Hematopoietic multipotent progenitor cell treated with erythropoietin and hydrocortisone succinate and interleukin-3 and kit ligand, for 17 days (in vitro differentiated cells): ENCODE measurements at places on chromosomes 1 and 21.

- no peak for DNase-seq
These were observed 32.1 kb upstream of the C1orf21 start for GRCh38 chr1:184354719-184355118.

- DNase-seq: no peak
These were observed 154.9 kb downstream of the TGFBR3 start for GRCh38 chr1:91730801-91731732.

DNA sequence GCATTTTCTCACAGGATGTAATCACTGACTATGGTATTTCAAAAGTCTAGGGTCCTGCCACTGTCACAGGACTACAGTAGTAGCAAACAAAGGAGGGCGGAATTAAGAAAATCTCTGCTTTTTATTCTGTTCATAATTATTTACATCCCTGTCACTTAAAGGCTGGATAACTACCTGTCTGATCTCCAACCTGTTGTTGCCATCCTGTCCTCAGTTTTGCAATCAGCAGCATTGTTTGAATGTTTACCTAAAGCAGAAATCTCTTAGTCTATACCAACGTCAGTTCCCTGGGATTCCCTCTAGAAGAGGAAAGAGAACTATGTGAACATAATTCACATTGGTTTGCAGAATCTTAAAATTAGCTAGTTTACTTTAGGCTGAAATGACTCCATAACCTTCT is 218.5 kb downstream of the PBX1 start:
- no peak for DNase-seq

DNA sequence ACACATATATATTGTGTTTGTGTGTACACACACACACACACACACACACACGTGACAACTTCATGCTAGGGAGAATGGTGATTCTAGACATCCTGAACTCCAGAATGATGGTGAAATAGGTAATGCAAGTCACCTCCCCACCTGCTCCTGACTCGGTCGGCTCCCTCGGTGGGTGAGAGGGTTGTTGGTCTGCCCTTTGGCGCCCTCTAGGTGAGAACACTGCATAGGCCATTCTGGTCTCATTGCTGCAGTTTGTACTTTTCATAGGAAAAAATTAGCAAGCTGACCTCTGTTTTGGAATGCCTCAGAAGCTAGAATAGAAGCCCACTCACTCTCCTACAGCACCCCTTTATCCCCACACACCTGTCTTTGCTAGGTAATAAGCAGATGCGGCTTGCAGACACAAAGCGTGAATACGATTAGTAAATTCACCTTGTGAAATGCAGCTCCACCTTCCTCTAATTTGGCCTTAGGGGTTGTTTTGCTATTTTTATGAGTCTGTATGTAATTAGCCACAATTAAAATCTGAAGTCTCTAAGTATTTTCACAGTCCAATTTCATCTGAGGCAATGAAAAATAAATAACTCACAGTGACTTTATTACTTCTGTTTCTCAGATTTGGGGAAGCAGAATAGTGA is 130.0 kb upstream of the KCNJ15 start:
- no peak for DNase-seq

GRCh38 chr1:50644447-50645105 is 221.3 kb upstream of the DMRTA2 start:
- no peak for DNase-seq

DNA sequence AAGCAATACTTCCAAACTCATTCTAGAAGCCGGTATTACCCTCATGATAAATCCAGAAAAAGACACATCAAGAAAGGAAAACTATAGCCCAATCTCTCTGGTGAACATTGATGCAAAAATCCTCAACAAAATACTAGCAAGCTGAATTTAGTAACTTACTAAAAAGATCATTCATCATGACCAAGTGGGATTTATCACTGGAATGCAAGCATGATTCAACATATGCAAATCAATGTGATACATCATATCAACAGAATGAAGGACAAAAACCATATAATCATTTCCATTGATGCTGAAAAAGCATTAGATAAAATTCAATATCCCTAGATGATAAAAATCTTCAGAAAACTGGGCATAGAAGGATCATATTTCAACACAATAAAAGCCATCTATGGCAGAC is 402.9 kb downstream of the TGFB2 start:
- DNase-seq: no peak

DNA sequence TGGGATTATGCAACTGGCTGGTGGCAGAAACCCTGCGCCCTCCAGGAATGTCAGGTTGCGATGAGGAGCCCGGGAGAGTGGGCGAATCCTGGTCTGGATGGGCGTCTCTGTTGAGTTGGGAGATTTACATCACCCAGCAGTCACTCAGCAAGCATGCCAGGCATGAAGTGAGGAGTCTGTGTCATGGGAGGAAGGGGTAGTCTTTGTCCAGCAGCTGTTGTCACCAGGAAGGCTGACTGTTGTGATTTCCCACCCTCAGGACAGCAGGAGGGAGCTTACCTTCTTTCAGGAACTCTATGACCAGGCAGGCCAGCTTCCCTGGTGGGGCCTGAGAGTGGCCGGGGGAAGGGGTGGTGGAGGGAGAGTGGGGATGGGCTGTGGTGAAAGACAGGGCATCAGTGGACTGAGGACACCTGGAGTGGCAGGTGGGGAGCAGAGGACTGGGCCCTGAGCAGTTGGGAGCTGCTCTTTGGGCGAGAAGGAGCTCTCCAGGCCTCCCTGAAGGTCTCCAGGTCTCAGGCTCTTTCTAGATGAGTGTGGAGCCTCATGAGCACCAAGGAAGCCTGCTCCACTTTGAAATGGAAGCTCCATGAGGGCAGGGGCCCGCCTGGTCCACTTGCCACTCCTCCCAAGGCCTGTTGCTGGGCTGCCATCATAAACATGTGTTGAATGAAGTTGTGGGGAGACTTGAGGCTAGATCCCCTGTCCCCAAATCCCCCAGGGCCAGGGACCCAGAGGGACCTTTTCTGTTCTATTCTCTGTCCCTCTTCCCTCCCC is 21.3 kb upstream of the PKP1 start:
- DNase-seq: no peak

- DNase-seq: no peak
These were observed 171.2 kb downstream of the SEC16B start for GRCh38 chr1:177798614-177799013.
